ENCODE measurements at places on chromosomes 13 and 19. TPM values are rescaled to one million over a fixed set of nuclear protein-coding genes. Genes with fewer than 3 reads are reported as not detected.

DNA sequence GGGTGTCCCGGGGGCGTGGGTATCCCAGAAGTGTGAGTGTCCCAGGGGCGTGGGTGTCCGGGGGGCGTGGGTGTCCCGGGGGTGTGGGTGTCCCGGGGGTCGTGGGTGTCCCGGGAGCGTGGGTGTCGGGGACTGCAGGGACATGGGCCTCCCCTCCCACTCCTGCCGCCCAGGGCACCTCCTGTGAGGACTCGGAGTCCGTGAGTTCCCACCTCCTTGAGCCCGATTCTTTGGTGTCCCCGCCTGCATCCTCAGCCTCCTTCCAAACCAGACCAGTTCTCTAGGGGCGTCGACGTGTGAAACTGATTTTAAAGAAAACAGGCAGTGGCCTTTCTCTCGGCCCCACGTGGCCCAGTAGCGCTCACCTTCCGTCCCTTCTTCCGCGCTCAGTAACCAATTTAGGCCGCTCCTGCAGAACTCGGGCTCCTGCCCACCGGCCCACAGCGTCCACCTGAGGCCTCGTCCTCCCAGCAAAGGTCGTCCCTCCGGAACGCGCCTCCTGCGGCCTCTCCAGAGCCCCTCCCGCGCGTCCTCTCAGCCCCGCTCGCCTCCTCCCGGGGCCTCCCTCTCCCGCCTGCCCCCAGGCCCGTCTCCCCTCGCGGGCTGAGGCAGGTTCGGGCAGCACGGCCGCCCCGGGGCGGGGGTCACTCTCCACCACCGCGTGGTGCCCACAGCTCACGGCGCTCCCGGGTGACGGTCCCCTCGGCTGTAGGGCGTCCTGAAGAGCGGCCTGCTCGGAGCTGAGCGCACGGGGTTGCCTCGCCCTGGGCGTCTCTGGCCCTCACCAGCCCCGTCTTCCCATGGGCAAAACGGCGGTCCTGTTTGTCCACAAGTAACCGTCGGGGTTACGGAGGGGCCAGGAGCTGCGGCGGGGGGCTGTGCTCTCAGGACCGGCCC, 3.8 kb downstream of the F7 start:
- DNase-seq: peak; percentile 16

GRCh38 chr13:108044954-108045353, 170.4 kb downstream of the LIG4 start:
- no peak for DNase-seq

GRCh38 chr19:30090476-30090875, 148.4 kb downstream of the URI1 start:
- no peak for DNase-seq

GRCh38 chr13:80618781-80619180, 277.9 kb upstream of the SPRY2 start:
- no peak for DNase-seq

DNA sequence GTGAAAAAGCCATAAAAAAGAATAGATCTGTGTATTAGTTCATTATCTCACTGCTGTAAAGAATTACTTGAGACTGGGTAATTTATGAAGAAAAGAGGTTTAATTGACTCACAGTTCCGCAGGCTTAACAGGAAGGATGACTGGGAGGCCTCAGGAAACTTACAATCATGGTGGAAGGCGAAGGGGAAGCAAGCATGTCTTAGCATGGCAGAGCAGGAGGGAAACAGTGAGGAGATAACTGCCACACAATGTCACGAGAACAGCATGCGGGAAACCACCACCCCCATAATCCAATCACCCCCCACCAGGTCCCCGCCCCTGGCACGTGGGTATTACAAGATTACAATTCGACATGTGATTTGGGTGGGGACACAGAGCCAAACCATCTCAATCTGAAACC, 39.1 kb upstream of the EEF1AKMT1 start:
- no peak for DNase-seq

The CCDC70 gene
- not detected for total RNA-seq

GRCh38 chr19:47614021-47614295, 5.0 kb downstream of the BICRA start:
- no peak for DNase-seq

DNA sequence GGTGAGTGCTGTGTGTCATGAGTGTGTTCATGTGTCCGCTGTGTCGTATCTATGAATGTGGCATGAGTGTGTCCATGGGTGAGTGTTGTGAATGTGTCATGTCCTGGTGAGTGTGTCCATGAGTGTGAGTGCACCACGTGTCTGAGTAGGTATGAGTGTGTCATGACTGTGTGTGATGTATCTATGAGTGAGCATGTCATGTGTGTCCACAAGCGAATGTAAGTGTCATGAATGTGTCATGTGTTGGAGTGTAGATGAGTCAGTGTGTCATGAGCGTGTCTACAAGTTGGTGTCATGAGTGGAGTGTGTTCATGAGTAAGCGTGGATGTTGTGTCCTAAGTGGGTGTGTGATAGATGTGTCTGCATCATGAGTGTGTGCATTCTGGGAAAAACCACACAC, 129.4 kb downstream of the TUBA3C start:
- no peak for DNase-seq

- DNase-seq: no peak
These were observed 2.8 kb upstream of the NUMBL start for GRCh38 chr19:40693150-40693788.

GRCh38 chr13:46885018-46885417, 11.8 kb downstream of the HTR2A start:
- DNase-seq: no peak

The SLC10A2 gene
- total RNA-seq: not detected

GRCh38 chr19:17254636-17255035, 8.9 kb upstream of the NR2F6 start:
- peak; percentile 13 for DNase-seq

The CD37 gene
- total RNA-seq: 3.8 TPM

DNA sequence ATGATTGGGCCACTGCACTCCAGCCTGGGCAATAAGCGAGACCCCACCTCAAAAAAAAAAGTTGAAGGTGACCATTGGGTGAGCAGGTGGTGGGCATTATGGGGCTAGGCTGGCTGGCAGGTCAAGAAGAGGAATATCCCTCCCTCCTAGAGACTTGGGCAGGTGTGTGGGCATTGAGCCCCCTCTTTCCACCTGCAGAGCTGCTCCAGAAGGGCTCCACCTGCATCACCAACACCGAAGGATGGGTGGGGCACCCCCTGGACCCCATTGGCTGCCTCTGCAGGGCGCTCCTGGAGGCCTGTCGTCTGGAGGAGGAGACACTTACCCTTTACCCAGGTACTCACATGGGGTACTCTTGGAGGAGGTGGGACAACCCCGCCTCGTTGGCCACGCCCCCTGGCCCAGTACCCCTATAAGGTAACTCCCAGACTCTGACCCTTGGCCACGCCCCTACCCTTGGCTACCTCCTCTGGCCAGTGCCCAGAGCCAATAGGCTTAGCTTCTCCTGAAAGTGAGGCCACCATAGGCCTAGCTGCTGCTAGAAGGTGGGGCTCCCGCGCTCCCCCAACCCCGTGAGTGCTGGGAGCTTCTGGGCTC, 21.9 kb downstream of the ZSWIM4 start:
- DNase-seq: no peak

The GNA15 gene
- total RNA-seq: 1.8 TPM

The UPK1A gene
- total RNA-seq: not detected

GRCh38 chr19:54430306-54431254, 15.3 kb downstream of the TTYH1 start:
- DNase-seq: peak; percentile 75

DNA sequence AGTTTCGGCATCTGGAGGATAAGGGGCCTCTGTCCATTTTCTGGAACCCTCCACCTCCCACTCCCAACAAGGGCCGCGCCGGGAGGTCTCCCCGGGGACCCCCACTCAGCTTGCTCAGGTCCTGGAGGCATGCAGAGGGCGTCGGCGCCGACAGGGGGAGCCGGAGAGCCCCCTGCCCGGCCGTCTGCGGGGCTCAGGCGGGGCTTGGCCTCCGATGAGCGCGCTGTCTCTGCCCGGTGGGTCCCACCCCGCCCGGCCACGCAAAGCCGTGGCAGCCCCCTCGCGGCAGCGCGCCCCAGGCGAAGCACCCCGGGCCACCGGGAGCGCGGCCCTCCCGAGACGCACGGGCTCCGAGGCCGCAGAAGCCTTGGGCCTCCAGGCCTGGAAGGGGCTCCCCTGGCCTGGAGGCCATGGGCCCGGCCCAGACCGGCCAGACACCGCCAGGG, 149.7 kb upstream of the ZNF536 start:
- DNase-seq: no peak

DNA sequence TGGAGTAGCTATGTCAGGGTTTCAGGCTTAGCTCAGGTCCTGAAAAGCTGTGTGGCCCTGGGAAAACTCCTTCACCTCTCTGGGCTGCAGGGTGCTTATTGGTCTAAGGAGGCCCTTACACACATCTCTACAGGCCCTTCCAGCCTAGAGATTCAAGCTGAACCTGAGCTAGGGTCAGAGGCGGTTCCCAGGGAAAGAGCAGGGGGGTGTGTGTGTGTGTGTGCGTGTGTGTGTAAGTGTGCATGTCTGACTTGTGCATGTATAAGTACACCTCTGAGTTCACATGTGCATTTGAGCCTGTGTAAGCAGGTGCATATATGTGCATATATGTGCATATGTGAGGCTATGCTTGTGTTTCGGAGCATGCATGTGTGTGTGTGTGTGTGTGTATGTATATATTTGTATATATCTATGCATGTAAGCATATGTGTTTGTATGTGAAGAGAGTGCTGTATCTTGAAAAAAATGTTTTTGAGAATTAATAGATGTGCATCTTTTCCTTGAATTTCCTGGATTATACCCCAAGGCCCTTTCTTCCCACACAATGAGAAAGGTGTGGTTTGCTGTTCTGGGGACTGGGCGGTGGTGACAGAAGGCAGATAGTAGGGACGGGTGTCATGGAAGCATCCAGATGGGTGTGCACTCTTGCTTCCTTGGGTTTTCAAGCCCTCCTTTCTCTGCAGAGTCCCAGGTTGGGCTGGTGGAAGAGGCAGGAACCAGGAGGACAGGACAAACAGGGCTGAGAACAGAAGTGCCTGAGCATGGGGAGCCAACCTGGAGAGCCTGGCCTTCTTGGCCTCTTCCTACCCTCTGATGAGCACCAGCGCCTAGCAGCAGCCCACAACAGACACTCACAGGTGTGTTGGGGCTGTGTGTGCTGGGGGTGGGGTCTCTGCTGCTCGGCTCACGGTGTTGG, 150.3 kb upstream of the TSHZ3 start:
- no peak for DNase-seq

- DNase-seq: no peak
These were observed 15.4 kb downstream of the ZNF570 start for GRCh38 chr19:37484406-37485168.

DNA sequence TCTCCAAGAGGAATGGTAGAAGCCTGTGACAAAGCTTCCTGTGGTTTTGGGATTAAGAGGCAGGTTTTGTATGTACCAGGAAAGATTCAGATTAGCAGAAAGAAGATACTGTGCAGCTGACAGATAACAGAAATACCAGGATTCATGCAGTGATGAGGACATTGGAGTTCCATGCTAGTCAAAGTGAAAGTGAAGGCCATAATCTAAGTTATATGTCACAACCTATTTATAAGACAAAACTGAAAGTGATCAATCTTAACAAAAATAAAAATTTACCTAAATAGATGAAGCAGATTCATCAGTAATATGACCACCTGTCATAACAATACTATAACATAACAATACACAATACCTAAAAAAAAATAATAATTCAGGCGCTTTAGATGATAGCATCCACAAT, 1305.2 kb upstream of the PCDH9 start:
- DNase-seq: no peak
